ENCODE measurements at places on chromosomes 6 and 20. TPM values are rescaled to one million over a fixed set of nuclear protein-coding genes. Genes with fewer than 3 reads are reported as not detected.

- H3K36me3 ChIP-seq: no peaks in the 10 kb centered on the region
- H3K27me3 ChIP-seq: no peaks in the 10 kb centered on the region
- H3K4me3 ChIP-seq: no peak overlapping the region
- peaks cover 39% of the 10 kb centered on the region for H3K4me1 ChIP-seq
These were observed 207.5 kb upstream of the ASCC3 start for GRCh38 chr6:101088594-101088993.

DNA sequence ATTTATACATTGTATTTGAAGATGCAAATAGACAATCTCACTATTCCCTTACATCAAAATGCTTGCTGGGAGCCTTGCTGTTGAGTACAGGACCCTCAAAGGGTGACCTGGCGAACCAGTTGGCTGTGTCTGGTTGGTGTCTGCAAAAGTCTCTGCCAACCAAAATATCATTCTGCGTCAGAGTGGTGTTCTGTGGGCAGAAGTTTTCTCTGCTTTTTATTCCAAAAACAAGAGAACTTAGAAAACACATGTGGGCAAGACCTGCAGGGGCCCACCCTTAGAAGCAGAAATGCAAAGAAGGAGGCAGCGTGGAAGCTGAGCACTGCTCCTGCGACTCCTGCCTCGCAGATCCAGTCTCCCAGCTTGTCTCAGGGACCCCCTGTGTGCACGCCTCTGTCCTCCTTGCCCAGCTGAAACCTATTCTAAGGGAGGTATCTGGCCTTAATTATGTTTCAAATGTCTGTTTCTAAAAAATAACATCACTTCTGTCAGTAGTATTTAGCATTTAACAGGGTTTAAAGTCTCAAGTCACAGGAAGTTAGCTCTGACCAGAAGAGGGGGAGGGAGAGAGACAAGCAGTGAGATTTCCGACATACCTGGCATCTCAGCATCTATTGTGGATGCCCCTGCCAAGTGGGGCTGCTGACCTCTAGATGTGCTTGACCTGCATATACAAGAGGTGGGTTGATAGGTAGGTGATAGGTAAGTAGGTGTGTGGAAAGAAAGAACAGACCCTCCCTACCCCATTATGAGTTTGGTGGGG lies 101.3 kb downstream of the SASH1 start:
- peak overlapping the region; percentile 36 for H3K27ac ChIP-seq
- peaks cover 45% of the 10 kb centered on the region for H3K4me1 ChIP-seq
- peak; percentile 54 for DNase-seq
- H3K36me3 ChIP-seq: no peaks in the 10 kb centered on the region
- H3K27me3 ChIP-seq: no peaks in the 10 kb centered on the region

DNA sequence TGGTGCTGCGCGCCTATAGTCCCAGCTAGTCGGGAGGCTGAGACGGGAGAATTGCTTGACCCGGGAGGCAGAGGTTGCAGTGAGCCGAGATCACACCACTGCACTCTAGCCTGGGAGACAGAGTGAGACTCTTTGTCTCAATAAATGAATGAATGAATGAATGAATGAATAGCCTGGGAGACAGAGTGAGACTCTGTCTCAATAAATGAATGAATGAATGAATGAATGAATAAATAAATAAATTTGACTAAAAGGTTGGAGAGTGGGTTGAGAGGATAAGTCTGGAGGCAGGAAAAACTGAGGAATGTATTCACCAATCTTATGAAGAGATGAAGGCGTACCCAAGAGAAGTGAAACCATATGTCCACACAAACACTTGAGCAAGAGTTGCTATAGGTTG lies 24.5 kb upstream of the RPP40 start:
- H3K4me3 ChIP-seq: no peak overlapping the region
- no peak overlapping the region for H3K27ac ChIP-seq
- no peak for DNase-seq
- H3K36me3 ChIP-seq: no peaks in the 10 kb centered on the region
- H3K4me1 ChIP-seq: peaks cover 11% of the 10 kb centered on the region
- no peaks in the 10 kb centered on the region for H3K27me3 ChIP-seq

GRCh38 chr20:38094373-38094891 lies 60.9 kb downstream of the RPRD1B start:
- DNase-seq: no peak
- no peaks in the 10 kb centered on the region for H3K4me1 ChIP-seq
- H3K27me3 ChIP-seq: no peaks in the 10 kb centered on the region
- no peak overlapping the region for H3K4me3 ChIP-seq
- no peak overlapping the region for H3K27ac ChIP-seq

GRCh38 chr20:44083220-44083933 lies 103.6 kb downstream of the JPH2 start:
- no peaks in the 10 kb centered on the region for H3K27me3 ChIP-seq
- DNase-seq: no peak
- H3K4me1 ChIP-seq: no peaks in the 10 kb centered on the region
- no peak overlapping the region for H3K4me3 ChIP-seq
- H3K27ac ChIP-seq: no peak overlapping the region

DNA sequence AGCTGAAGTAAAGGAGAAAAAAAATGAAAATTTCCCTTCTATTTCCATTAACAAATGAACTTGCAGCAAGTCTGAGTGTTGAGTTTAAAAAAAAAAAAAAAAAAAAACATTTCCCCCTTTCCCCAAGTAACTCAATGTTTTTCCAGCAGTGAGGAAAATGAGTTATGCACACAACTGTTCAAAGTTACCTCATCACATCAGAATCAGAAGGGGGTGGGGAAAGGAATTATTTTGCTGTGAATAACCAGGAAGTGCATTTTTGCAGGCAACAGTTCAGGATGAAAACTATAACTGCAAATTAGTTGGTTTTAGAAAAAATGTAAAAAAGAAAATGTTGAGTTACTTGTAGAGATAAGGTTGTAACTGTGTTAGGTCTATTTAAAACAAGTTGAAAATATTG lies 568.9 kb upstream of the CITED2 start:
- H3K27me3 ChIP-seq: no peaks in the 10 kb centered on the region
- no peak overlapping the region for H3K27ac ChIP-seq
- no peaks in the 10 kb centered on the region for H3K36me3 ChIP-seq
- no peak overlapping the region for H3K4me3 ChIP-seq
- peaks cover 20% of the 10 kb centered on the region for H3K4me1 ChIP-seq
- DNase-seq: no peak

DNA sequence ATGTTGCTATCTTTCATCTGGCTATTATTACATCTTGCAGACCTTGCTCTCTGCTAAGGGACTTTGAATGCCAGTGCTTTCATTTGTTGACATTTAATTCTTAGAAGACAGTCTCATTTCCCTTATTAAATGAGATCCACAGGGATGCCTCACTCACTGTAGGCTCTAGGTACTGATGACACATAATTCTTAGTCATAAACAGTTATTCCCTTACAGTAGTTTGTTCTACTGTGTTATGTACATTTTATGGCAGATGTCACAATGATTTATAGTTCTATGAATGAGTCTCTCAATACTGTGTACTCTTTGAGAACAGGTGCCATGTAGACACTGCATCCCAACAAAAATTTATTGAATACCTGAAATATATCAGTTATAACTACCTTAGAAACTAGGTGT lies 70.3 kb downstream of the FAM83B start:
- no peak overlapping the region for H3K4me3 ChIP-seq
- no peaks in the 10 kb centered on the region for H3K36me3 ChIP-seq
- no peak overlapping the region for H3K27ac ChIP-seq
- DNase-seq: no peak
- H3K4me1 ChIP-seq: peaks cover 5% of the 10 kb centered on the region

GRCh38 chr6:88443554-88443953 lies 277.4 kb upstream of the CNR1 start:
- no peaks in the 10 kb centered on the region for H3K36me3 ChIP-seq
- H3K4me3 ChIP-seq: no peak overlapping the region
- H3K4me1 ChIP-seq: no peaks in the 10 kb centered on the region
- no peak overlapping the region for H3K27ac ChIP-seq

DNA sequence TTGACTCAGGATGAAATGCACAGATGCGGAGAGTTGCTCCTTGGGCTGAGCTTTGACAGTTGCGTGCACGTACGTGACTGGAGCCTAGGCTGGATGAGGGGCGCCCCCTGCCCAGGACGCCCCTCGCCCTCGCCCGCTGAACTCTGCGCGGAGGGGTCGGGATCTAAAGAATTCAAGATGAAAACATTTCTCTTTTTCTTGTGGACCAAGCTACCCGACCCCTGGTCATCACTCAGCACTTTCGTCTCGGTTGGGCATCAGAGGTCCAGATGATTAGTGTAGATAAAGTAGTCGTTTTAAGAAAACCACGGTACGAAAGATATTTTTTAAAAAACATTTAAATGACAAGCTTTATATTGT lies 700 bp downstream of the DTD1 start:
- H3K4me3 ChIP-seq: peak overlapping the region; percentile 85
- no peaks in the 10 kb centered on the region for H3K27me3 ChIP-seq
- peak overlapping the region; percentile 63 for H3K27ac ChIP-seq
- H3K4me1 ChIP-seq: peaks cover 41% of the 10 kb centered on the region
- peak; percentile 50 for DNase-seq

- no peak overlapping the region for H3K27ac ChIP-seq
- H3K36me3 ChIP-seq: no peaks in the 10 kb centered on the region
- H3K4me1 ChIP-seq: peaks cover 11% of the 10 kb centered on the region
- 0 out of 2 replicates have a peak overlapping the region, but pooled peaks have one; percentile 12 for H3K4me3 ChIP-seq
- no peaks in the 10 kb centered on the region for H3K27me3 ChIP-seq
These were observed 222.8 kb downstream of the LY86 start for GRCh38 chr6:6811128-6812009.

DNA sequence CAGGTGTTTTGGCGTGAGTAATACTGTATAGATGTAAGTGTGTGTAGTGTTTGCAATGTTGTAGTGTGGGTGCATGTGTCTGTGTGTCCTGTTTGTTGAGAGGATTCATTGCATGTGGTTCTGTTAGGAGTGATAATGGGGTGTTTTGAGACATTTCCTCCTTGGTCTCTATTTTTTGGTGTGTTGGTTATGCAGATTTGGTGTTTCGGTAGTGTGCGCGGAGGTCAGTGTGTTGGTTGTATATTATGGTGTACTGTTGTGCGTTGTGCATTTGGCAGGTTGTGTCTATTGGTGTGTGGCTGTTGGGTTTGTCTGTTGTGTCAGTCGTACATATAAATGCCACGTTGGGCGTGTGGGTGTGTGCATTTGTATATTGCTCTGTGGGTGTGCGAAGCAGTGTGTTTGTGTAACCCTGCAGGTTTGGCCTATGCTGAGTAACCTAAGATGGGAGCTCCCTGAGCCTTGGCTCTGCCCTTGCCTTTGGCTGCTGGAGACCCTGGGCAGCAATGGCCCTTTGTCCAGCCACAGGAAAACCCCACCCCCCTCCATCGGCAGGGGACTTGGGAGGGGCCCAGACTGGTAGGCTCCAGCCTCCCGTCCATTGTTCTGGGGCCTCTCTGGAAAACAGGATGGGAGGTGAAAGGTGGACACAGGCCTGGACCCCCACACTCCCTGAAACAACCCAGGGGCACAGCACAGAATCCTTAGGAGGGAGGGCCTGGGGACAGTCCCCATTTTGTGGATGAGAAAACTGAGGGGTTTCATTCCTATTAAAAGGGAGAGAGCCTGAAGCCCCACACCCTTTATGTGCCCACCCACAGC lies 10.3 kb upstream of the ID1 start:
- no peaks in the 10 kb centered on the region for H3K36me3 ChIP-seq
- H3K4me1 ChIP-seq: peaks cover 45% of the 10 kb centered on the region
- H3K4me3 ChIP-seq: no peak overlapping the region
- no peaks in the 10 kb centered on the region for H3K27me3 ChIP-seq
- H3K27ac ChIP-seq: peak overlapping the region; percentile 40
- peak; percentile 91 for DNase-seq

DNA sequence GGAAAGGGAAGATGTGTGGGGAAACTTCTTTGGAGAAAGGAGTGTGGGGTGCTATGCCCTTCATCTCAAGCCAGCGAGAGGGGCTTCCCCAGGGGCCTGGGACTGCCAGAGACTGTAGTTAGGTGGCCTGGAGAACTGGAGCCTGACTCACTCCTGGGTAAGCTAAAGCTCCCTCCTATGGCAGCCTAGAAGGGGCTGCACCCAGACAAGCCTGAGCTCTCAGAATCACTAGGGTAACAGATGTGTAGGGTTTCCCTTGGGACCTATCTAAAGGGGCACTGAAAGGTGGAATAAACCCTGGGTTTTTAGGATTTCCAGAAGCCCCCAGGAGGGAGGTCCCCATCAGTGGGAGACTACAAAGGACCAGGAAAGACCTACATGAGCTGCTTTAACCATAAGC lies 1.6 kb upstream of the ARMC2 start:
- H3K4me1 ChIP-seq: peaks cover 6% of the 10 kb centered on the region
- DNase-seq: no peak
- no peaks in the 10 kb centered on the region for H3K36me3 ChIP-seq

DNA sequence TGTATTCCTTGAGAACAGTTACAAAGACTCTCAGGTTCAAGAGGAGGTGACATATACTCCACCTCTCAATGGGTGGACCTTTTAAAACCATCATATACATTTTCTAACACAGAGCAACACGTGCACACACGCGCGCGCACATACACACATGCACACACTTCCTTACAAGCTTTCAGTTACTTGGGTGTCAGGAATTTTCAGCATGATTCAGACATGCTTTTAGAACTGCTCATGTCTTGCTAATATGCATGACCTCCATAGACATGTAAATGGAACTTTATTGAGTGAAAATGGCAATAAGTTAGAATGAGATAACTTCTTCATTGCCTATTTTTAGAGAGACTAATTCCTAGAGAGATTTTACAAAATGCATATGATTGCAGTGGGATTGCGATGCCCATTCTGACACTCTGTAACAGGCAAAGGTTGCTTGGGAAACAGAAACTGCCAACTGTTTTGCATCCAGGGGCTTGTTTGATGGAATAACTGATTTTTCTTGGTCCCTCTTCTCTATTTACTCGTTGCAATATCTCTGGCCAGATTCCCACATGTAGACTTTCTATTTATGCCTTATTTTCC lies 531.4 kb upstream of the RNF217 start:
- H3K4me3 ChIP-seq: no peak overlapping the region
- no peak overlapping the region for H3K27ac ChIP-seq

DNA sequence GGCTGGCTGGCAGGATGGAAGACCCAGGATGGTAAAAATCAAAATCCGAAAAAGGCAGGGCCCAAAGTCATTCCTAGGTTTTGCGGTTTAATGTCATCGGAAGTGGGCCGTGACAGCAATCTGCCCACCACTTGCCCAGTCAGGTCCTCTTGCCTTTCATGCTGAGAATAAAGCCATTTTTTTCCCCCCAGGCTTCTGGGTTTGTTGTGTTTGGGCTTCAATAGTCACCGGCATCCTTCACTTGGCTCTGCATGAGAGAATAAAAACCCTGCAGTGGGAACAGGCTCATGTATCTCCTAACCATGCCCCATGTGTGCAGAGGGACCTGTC lies 56.1 kb downstream of the MEP1A start:
- no peaks in the 10 kb centered on the region for H3K36me3 ChIP-seq
- H3K27ac ChIP-seq: no peak overlapping the region
- H3K4me1 ChIP-seq: peaks cover 5% of the 10 kb centered on the region
- DNase-seq: no peak
- H3K27me3 ChIP-seq: peaks cover 10% of the 10 kb centered on the region

GRCh38 chr6:46985943-46986342 lies 56.2 kb downstream of the ADGRF1 start:
- no peak overlapping the region for H3K27ac ChIP-seq
- H3K36me3 ChIP-seq: no peaks in the 10 kb centered on the region
- no peak overlapping the region for H3K4me3 ChIP-seq
- no peaks in the 10 kb centered on the region for H3K27me3 ChIP-seq

- no peak overlapping the region for H3K4me3 ChIP-seq
- H3K27ac ChIP-seq: no peak overlapping the region
- peaks cover 16% of the 10 kb centered on the region for H3K27me3 ChIP-seq
- H3K4me1 ChIP-seq: no peaks in the 10 kb centered on the region
These were observed 506.6 kb downstream of the FRK start for GRCh38 chr6:115554060-115554459.

The EYA2 gene
- total RNA-seq: 0.16 TPM

The FRMD1 gene
- total RNA-seq: 1.0 TPM

The HLA-DRA gene
- 4.4 TPM for total RNA-seq

The PSMA7 gene
- 357 TPM for total RNA-seq

The GPLD1 gene
- total RNA-seq: 15.3 TPM

The TRIM10 gene
- not detected for total RNA-seq

The SLC24A3 gene
- 3.0 TPM for total RNA-seq

The BPIFB1 gene
- not detected for total RNA-seq

The GPR6 gene
- not detected for total RNA-seq
